ENCODE measurements at places on chromosomes 11 and 22. TPM values are rescaled to one million over a fixed set of nuclear protein-coding genes. Genes with fewer than 3 reads are reported as not detected.

HPX gene
- total RNA-seq = 0.45 TPM

MUC15 gene
- total RNA-seq = not detected

SYTL2 gene
- total RNA-seq = 10.6 TPM

TRIM6 gene
- total RNA-seq = 0.80 TPM
